ENCODE measurements at places on chromosomes 11 and 22. TPM values are rescaled to one million over a fixed set of nuclear protein-coding genes. Genes with fewer than 3 reads are reported as not detected.

The C22orf31 gene
- 1.6 TPM for polyA plus RNA-seq

The MAFF gene
- polyA plus RNA-seq, result 2.0 TPM

The CXCR5 gene
- polyA plus RNA-seq, result not detected

DNA sequence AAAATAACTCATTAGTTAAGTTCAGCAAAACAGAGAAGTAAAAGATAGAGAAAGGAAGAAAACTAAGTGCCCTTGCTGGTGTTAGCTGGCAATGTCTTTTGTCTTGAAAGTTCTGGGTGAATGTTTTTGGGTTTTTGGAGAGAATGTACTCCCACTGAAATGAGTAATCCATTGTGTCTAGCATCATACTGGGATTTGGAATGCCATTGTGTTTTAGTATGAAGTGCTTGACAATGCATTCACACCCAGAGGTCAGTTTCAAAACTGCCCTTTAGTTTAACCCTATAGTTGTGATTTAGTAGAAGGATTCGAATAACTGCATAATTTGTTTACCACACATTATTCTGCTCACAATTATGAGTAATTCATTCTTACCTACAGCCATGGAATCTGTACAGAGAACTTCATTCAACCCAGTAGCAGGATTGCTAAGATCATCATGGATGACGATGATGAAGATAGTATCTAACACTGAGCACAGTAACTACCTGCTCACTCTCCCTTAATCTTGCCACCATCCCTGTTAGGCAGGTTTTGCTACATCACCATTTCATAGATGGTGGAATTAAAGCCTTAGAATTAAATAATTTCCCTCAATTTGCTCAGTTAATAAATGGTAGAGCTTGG is 33.9 kb downstream of the MAML2 start:
- no peak for DNase-seq

DNA sequence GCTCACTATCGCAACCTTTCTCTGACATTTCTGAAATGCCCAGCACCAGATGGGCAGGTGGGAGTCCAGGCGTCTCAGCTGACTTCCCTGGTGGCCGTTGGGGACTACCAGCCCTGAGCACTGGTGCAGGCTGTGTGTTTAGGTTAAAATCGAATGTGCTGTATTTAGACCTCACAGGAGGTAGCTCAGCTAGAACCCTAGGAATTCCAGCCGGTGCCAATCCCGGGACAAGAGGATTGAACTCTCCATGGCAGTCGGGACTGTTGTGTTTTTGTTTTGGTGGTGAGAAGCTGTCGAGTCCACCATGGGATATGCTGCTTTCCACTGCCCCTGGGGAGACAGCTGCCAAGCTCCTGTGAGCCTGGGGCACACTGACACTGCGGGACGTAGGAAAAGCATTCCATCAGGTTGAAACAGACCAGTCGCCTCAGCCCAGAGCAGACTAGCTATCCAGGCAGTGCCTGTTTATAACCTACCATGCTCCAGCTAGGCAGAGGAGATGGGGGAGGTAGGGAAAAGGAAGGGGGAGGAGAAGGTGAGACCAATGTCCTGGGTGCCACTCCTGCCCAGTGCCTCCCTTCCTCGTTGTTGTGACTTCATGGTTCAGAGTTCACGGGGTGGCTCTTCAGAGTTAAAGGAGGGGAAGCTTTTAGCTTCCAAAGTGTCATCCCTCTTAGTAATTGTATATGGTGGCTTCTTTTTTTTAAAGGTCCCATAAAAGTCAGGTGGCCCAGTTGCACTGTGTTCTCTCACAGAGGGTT is 53.0 kb downstream of the MICAL2 start:
- peak; percentile 48 for DNase-seq

DNA sequence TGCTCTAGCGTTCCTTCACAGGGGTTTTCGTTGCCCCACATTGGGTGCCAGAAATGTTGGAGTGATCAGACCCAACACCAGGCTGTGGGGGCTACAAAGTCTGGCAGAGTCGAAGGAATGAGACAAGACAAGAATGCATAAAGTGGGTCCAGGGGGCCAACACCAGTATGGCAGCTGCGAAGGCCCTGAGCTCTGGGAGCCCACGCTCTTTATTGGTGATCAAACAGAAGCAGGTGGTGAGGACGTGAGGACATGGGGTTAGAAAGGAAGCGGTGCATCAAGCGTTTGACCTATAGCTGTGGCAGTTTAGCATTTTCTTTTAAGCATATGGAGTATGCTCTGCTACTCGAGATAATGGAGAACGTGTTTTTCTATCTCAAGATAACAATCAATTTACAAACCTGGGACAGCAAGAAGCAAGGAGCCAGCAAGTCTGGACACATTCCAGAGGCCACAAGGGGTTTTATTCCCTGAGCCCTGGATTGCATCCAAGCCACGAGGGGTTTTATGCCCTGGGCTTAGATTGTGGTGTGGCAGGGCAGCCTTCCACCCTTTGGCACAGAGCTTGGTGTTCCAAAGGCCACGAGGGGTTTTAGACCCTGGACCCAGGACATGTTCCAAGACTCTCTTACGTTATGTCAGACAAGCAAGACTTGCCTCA is 3.9 kb upstream of the DNAJB13 start:
- no peak for DNase-seq

DNA sequence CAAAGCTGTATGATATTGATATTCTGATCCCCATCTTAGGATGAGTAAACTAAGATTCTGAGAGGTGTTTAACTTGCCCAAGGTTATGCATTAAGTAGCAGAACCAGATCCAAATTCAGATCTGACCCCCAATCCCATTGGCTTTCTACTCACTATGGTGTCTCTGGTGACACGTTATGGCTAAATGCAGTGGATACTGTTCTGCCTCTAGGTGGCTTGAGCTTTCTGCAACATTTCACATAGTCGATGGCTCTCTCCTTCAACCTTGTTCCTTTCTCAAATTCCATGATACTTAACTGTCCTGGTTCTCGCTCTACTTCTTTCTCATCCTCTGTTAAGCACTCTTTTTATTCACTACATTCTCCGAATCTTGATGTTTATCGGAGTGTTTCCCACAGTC is 9.4 kb downstream of the C11orf97 start:
- no peak for DNase-seq

GRCh38 chr11:13465909-13466371 is 2.9 kb upstream of the BTBD10 start:
- DNase-seq, result peak; percentile 35

DNA sequence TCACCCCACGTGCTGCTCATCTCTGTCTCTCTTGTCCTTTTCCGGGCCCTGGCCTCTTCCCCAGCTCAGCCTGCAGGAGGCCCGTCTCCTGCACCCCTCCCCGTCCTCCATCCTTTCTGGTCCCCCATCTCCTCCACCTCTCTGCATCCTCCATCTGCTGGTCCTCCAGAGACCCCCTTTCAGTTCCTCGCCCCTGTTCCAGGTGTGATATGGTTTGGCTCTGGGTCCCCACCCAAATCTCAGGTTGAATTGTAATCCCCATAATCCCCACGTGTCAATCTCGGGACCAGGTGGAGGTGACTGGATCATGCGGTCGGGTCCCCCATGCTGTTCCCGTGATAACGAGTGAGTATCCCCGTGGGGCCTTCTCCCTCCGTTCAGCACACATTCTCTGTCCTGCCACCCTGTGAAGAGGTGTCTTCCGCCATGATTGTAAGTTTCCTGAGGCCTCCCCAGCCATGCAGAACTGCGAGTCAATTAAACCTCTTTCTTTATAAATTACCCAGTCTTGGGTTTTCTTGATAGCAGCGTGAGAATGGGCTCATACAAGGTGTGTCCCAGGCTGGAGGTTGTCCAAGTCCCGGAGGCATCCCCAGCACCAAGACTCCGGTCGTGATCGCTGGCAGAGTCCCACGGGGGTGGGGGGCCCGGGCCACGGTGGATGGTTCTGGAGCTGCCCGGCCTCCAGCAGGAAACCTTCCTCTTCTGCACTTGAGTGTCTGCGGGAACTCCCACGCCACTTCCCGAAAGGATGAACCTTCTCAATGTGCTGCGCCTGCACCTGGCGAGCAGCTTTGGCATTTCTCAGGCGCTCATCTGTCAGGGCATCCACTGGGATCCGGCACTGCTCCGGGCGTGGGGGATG is 29.0 kb upstream of the TOLLIP start:
- DNase-seq, result no peak

All from muscle of leg (tissue), 16 donors.